ENCODE measurements at places on chromosomes 6 and 20.

GRCh38 chr6:40721271-40721952 lies 134.2 kb upstream of the LRFN2 start:
- DNase-seq: peak; percentile 48

- no peak for DNase-seq
Measured at GRCh38 chr6:83265384-83265783, 72.2 kb downstream of the RWDD2A start.

- DNase-seq: no peak
Measured at GRCh38 chr6:90753820-90754643, 167.2 kb upstream of the MAP3K7 start.

- DNase-seq: no peak
Measured at GRCh38 chr20:61918548-61918947, 147.1 kb downstream of the TAF4 start.

- DNase-seq: no peak
Measured at GRCh38 chr20:57298457-57298856, 31.1 kb upstream of the SPO11 start.

DNA sequence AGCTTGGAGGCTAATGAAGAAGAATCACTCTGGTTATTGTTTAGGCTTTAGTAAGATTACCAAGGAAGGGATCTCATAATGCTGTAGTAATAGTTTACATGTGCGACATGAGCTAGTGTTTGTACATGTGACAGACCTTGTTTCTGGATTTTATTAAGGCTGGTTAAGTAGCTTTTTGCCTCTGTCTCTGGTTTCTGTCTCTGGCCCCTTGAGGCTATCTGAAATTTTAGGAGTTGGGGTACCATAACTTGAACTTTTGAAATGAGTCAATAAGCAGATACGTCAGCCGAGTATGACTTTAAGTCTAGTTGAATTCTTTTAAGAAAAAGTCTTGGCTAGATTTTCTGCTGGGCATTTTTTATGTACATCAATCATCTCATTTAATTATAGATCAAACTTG lies 9.5 kb downstream of the CBFA2T2 start:
- no peak for DNase-seq

DNA sequence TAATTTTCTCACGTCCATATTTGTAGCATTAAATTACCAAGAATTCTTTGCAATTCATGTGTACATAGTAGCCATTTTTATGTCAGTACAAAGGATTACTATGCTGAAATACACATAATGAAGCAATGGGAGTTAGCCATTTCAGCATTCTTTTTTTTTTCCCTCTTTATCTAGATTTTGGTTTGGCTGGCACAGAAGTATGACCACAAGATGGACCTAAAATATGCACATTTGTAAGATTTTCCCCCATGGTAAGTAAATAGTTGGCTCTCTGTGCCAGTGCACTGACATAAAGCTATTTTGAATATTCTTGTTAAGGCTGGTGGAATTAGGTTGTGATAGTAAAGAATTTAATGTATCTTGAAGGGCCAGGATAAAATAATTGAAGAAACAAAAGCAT lies 486.1 kb upstream of the BTBD3 start:
- no peak for DNase-seq

DNA sequence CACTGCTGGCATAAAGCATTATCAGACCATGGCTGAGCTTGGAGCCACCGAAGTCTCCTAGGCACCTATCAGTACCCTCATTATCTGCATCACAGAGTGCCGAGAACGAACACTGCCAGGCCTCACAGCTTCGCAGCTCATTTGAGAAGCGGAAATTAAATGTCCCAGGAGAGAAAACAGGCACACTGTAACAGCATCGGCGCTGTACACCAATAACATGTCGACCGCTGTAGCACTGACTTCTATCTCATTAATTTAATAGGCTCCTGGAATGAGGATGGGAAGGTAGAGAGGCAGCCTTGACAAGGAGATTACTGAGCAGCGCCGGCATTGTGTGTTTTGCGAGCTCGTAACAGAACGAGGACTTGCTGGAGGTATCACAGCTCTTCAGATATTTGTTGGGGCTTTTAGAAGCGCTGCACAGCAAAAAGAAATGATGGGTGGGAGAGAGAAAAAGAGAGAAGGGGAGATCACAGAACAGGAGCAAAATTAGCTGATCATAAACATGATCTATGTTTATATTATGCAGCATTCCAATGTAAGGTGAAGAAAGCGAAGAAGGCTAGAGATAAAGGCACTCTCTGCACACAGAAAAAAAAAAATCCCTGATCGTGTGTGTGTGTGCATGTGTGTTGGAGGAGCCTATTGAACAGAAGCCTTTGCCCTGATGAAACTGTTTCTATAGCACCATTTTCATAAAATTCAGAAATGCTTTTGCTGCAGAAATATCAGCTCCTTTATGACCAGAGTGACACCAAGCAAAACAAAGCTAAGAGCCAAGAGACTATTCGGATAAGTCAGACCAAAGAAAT lies 29.2 kb downstream of the ID4 start:
- no peak for DNase-seq

GRCh38 chr20:37529214-37529967 lies 1.7 kb upstream of the BLCAP start:
- no peak for DNase-seq

DNA sequence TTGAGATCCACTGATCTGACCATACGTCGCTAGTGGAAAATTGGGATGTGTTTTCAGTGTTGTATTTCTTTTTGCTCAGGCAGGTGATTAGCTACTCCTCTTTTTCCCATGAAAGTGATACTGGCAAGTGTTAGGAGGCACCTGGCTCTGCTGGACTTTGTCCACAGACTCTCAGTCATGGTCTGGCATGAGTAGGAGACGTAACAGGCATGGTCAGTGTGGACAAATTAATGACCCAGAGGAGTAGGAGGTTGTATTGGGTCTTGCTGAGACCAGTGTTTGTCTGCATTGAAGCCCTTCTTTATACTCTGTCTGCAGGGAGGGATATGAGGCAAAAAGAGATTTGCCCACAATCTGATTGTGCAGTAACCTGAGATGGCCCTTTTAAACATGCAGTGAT lies 178.7 kb downstream of the DTNBP1 start:
- DNase-seq: no peak

GRCh38 chr6:36834576-36835341 lies 4.5 kb downstream of the CPNE5 start:
- DNase-seq: no peak

GRCh38 chr6:39892490-39893129 lies 41.7 kb downstream of the MOCS1 start:
- peak; percentile 64 for DNase-seq

- no peak for DNase-seq
Measured at GRCh38 chr20:13870170-13870748, 85.4 kb downstream of the NDUFAF5 start.

Measured in neural crest cell (in vitro differentiated cells).